AG04449 (cell line): ENCODE measurements at places on chromosomes 11 and 22.

DNA sequence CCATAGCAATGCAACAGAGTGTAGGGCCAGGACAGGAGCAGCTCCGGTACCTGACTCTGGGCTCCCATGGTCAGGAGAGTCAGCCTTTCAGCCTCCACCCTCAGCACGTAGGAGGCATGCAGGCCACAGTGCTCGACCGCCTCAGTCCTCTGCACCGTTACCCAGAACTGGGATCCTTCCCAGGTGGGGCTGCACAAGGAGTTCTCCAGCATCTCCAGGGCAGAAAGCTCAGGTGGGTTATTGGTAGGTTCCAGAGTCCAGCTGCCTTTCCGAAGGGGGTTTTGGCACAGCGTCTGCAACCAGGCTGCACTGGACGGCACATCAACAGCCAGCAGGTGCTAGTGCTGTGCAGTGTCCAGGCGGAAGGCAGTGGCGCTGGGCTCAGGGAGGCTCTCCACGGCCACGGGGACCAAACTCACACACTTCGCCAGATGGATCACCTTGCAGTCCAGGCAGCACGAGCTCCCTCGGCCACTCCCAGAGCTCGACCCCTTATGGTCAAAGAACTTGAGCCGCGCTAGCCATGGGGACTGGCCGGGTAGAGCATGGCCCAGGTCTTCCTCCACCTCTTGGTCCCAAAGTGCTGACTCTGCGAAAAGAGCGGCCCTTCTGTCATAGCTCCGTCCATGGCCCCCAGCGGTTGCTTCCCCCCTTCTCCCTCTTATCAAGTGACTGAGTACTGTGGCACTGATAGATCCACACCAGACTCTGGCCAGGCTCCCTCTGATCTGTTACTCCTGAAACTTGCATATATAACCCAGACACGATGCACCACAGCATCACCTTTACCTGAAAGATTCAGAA is 6.9 kb upstream of the PHOX2A start:
- DNase-seq: no peak

DNA sequence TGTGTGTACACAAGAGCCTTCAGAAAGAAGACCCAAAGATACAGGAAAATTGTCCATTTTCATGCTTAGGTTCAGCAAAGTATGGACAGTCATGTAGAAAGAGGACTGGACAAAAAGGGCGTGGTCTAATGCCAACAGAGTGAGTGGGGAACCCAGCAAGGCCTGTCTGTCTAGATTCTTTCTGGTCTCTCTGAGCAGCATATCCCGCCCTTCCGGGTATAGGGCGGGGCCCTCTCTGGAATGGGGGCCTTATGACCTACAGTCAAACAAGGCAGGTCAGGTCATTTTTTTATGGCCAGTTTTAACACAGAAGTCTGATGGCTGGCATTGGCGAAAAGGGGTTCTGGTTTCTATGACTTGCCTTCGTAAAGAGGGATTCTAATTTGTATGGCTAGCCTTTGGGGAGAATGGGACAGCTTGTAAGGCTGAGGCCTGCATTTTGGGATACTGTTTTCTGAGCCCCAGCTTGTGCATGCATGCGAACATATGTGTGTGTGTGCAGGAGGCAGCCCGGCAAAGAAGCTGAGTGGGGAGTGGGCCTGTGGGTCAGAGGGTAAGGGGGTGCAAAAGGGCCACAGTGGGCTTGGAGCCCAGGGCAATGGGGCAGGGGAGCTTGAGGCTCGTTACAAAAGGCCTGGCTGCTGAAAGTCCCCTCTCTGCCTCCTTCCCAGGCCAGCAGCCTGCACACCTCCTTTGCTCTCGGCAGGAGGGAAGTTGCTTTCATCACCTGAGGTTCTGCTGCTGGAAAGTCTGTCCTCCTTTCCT is 130.5 kb upstream of the B3GAT1 start:
- DNase-seq: no peak

- no peak for DNase-seq
Observed at GRCh38 chr22:40741116-40741515, 61.8 kb downstream of the MCHR1 start.

GRCh38 chr11:43282607-43283440 is 29.0 kb upstream of the API5 start:
- no peak for DNase-seq

- DNase-seq: no peak
Observed at GRCh38 chr22:48450188-48450825, 1377.4 kb downstream of the BRD1 start.

DNA sequence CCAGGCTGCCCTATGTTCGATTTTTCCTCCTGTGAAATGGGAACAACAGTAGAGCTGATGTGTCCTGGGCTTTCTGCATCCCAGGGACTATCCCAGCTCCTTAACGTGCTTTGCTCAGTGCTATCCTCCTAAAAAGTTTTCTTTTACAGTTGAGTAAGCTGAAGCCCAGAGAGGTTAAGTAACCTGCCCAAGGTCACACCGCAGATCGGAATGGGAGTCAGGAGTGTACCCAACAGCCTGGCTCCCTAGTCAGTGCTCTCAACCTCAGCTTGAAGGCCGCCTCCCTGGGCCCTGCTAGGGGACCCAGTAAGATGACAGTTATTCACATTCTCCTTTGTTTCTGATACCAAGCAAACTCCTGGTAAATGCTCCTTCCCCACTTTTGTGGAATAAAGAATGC is 45.9 kb downstream of the PARVB start:
- DNase-seq: no peak

DNA sequence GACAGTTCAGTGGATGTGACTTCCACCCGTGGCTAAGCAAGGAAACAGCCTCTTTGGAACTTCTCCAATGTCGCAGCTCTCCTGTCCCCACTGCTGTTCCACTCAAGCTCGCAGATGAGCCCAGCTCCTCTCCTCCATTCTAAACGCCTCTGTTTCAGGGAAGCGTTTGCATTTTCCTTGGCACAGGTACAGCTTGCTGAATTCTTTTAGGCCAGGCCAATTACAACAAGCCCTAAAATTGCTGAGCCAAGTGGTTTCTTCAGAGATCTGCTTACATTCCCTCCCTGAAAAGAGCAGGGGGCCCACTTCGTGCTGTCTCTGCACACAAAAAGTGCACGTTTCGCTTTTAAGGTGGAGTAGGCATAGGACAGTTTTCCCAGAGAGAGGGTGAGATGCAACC is 91.5 kb upstream of the BLID start:
- DNase-seq: no peak

GRCh38 chr11:123475469-123475868 is 45.4 kb downstream of the GRAMD1B start:
- DNase-seq: no peak

GRCh38 chr22:42328130-42328783 is 57.8 kb upstream of the TCF20 start:
- no peak for DNase-seq

GRCh38 chr22:28029956-28030355 is 110.9 kb upstream of the PITPNB start:
- no peak for DNase-seq

- no peak for DNase-seq
Observed at GRCh38 chr11:12290477-12290922, 86.9 kb upstream of the PARVA start.

GRCh38 chr22:42544686-42545085 is 9.1 kb upstream of the SERHL2 start:
- DNase-seq: no peak

GRCh38 chr11:130448416-130449309 is at the start of gene ADAMTS15:
Gene ADAMTS15, plus strand, starts transcription at chr11:130448645. Its CDS starts 329 bp downstream, at chr11:130448974.
- DNase-seq: no peak

- DNase-seq: no peak
Observed at GRCh38 chr11:96393753-96394348, 4.0 kb downstream of the JRKL start.
